Glutamatergic neuron (in vitro differentiated cells): ENCODE measurements at places on chromosomes 12 and 14. TPM values are rescaled to one million over a fixed set of nuclear protein-coding genes. Genes with fewer than 3 reads are reported as not detected.
A peak's percentile ranks its signal among the peaks of the same experiment; 100 is the strongest.

- peaks cover 4% of the 10 kb centered on the region for H3K27me3 ChIP-seq
- H3K4me1 ChIP-seq: no peaks in the 10 kb centered on the region
- DNase-seq: no peak
- H3K36me3 ChIP-seq: no peaks in the 10 kb centered on the region
- no peak overlapping the region for H3K4me3 ChIP-seq
These were observed 39.4 kb upstream of the PPP1CC start for GRCh38 chr12:110782094-110782493.

DNA sequence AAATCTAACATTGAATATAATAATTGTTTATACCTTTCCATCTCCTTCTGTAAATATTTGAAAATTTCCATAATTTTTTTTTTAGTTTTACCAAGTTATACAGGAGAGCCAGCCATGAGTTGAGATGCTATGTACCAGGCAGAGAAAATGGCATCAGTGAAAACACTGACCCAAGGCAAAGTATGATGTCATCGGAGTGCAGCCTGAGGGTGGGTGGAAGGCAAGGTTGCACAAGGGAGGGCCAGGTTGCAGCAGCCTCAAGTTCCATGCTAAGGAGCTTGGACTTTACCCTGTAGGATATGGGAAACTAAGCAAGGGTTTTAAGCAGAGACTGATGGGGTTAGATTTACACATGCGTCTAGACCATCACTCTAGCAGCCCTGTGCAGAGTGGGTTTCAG, 441.1 kb downstream of the BCAT1 start:
- H3K36me3 ChIP-seq: no peaks in the 10 kb centered on the region
- no peak overlapping the region for H3K4me3 ChIP-seq
- DNase-seq: no peak
- peak overlapping the region; percentile 24 for H3K27ac ChIP-seq

DNA sequence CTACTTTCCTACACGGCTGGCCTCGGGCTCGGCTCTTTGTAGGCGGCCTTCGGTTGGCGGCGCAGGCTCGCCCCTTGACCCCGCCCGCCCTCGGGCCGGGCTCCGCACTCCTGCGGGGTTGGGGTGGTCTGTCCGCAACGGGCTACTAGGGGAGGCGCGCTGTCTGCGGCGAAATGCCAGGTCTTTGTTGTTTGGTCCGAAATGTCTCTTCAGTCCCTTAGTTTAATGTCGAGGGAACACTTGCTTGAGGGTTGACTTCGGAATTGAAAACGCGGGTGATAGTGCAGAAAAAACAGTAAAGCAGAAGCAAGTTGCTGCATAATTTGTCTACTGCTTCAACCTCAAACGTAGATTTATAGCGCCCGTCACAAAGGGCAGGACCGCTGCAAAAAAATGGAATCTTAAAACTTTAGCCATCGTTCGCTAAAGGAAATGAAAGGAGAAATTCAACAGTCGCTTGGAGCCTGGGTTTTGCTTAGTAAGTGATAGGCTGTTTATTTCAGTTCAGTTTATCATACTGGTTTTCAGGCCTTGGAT, 390 bp downstream of the JKAMP start:
- H3K4me1 ChIP-seq: peaks cover 3% of the 10 kb centered on the region
- H3K27ac ChIP-seq: peak overlapping the region; percentile 97
- H3K36me3 ChIP-seq: no peaks in the 10 kb centered on the region
- no peak for DNase-seq

Gene FAM181A
- not detected for total RNA-seq

GRCh38 chr12:76539727-76540126, 19.8 kb downstream of the OSBPL8 start:
- DNase-seq: no peak
- H3K4me3 ChIP-seq: no peak overlapping the region
- H3K27ac ChIP-seq: no peak overlapping the region
- no peaks in the 10 kb centered on the region for H3K4me1 ChIP-seq
- H3K27me3 ChIP-seq: no peaks in the 10 kb centered on the region
- no peaks in the 10 kb centered on the region for H3K36me3 ChIP-seq

DNA sequence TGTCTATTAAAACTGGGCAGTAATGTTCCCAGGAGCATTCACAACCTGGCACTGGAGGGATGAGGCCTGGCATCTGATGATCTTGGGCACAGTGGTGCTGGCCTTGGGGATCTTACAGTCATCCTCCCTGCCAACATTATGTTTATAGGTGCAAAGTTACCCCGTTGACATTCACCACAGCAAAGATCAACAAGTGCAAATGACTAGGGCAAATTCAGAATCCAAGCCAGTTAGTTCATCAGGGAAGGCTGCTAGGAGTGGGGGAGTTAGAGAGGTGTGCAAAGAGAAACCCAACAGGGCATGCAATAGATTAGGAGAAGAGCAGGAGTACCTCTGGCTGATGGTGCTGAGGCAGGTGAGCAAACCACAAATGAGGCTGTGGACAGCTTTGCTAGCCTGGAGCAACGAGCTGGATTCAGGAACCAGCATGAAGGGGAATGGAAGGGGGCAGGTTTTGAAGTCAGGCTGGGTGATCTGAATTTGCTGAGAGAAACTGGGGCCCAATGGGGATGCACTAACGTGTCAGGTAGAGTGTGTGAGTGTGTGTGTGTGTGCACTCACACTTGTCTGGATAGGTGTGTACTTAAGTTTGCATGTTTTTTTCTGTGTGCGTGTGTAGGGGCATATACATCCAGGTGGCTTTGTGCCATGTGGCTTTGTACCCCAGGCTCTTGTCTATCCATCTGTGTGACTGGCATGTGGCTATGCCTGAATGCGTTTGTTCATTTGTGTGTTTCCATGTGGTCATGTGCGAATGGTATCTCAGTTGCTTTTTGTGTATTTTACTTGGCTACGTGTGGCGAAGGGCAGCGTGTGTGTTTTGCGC, 1.6 kb downstream of the CISTR start:
- no peak for DNase-seq
- peaks cover 12% of the 10 kb centered on the region for H3K27me3 ChIP-seq
- H3K4me3 ChIP-seq: no peak overlapping the region
- H3K4me1 ChIP-seq: peaks cover 19% of the 10 kb centered on the region
- no peaks in the 10 kb centered on the region for H3K36me3 ChIP-seq

DNA sequence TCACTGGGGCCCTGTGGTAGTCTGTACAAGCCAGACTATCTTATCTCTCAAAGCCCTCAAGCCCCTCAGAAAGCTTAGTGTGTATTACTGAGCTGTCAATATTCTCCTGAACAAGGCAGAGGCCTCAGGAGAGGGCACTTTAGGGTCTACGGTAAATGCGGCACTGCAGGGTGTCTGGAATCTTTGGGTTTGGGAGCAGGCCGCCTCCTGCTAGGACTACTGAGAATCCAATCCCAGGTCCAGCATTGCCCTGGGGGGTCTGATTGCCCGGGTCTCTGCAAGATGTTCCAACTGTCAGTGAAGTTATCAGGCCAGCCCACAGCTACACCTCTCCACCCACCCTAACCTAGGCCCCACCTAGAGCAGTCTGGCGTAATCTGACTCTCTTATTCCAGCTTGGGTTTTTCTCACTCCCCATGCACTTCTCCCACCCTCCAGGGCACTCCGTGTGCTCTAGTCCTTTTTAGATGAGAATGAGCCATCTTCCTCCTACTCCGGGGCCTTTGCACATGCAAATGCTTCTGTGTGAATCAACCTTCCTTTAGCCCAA, 4.3 kb upstream of the ZFP36L1 start:
- no peaks in the 10 kb centered on the region for H3K36me3 ChIP-seq
- peaks cover 12% of the 10 kb centered on the region for H3K27me3 ChIP-seq

DNA sequence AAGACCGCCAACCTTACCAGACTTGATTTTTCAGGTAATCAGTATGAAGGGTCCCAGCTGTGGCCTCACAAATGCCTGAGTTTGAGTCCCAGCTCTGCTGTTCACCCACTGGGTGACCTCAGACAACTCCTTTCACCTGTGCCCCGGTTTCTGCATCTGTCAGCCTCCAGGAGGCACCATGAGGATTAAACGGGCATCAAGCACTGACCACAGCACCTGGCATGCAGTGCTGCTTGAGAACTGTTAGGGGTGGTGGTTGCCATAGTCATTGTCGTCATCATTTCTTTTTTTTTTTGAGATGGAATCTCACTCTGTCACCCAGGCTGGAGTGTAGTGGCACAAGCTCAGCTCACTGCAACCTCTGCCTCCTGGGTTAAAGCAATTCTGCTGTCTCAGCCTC, 57.9 kb downstream of the PHETA1 start:
- no peaks in the 10 kb centered on the region for H3K36me3 ChIP-seq
- no peak for DNase-seq
- peaks cover 2% of the 10 kb centered on the region for H3K4me1 ChIP-seq
- peaks cover 8% of the 10 kb centered on the region for H3K27me3 ChIP-seq
- H3K4me3 ChIP-seq: no peak overlapping the region

Gene ACSS3
- 3.6 TPM for total RNA-seq

- no peak overlapping the region for H3K4me3 ChIP-seq
- DNase-seq: no peak
- peaks cover 13% of the 10 kb centered on the region for H3K27me3 ChIP-seq
- no peaks in the 10 kb centered on the region for H3K36me3 ChIP-seq
- no peak overlapping the region for H3K27ac ChIP-seq
These were observed 10.7 kb downstream of the TNFRSF1A start for GRCh38 chr12:6330999-6331714.

GRCh38 chr12:44510510-44510909, 365.6 kb downstream of the NELL2 start:
- H3K4me3 ChIP-seq: no peak overlapping the region
- no peaks in the 10 kb centered on the region for H3K36me3 ChIP-seq
- peaks cover 3% of the 10 kb centered on the region for H3K27me3 ChIP-seq

DNA sequence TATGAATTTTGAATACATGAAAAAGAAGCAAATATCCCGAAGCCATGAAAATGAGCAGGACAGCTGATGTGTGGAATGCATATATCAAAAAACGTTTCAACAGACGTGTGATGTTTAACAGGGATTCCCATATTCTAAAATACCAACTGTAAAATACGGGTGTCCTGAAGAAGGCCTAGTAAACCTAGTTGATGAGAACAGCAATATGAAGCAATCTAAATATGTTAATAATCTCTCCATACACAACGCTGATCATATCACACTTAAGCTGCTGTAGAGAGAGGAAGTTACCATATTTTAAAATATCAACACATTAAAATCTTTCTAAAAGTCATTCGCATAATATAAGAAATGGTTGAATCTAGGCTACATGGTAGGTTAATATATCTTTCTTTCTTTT, 317.5 kb downstream of the PPFIA2 start:
- H3K27me3 ChIP-seq: no peaks in the 10 kb centered on the region
- no peak overlapping the region for H3K27ac ChIP-seq
- no peaks in the 10 kb centered on the region for H3K4me1 ChIP-seq

- H3K4me1 ChIP-seq: no peaks in the 10 kb centered on the region
- no peaks in the 10 kb centered on the region for H3K36me3 ChIP-seq
- no peak overlapping the region for H3K4me3 ChIP-seq
- H3K27me3 ChIP-seq: peaks cover 2% of the 10 kb centered on the region
- H3K27ac ChIP-seq: no peak overlapping the region
These were observed 74.0 kb downstream of the SNAPC1 start for GRCh38 chr14:61836184-61836583.
